Activated CD8-positive, alpha-beta memory T cell treated with anti-CD3 and anti-CD28 coated beads for 1 hour (primary cell): ENCODE measurements at places on chromosomes 11 and 22.

- no peak for DNase-seq
These were observed 387.7 kb downstream of the TMEM135 start for GRCh38 chr11:87425391-87425790.

DNA sequence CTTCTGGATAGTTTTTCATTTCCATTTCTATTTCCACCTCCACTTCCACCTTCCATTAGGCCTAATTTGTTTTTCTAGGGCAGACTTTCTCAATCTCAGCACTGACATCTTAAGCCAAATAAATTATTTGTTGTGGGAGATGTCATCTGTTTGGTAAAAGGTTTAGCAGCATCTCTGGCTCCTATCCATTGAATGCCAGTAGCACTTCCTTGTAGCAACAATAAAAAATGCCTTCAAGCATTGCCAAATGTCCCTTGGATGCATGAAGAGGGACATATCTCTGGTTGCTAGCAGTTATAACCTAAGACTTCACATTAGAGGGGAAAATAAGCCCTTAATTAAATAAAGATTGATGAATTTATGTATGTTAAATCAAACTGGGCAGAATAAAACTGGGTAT lies 1.9 kb downstream of the OR52A5 start:
- no peak for DNase-seq

GRCh38 chr11:129973068-129973467 lies 29.6 kb downstream of the PRDM10 start:
- DNase-seq: no peak

GRCh38 chr11:84812471-84812969 lies 814.6 kb downstream of the DLG2 start:
- no peak for DNase-seq

- DNase-seq: no peak
These were observed 31.0 kb upstream of the EIF3D start for GRCh38 chr22:36560001-36560400.

GRCh38 chr22:39946126-39946502 lies 14.1 kb upstream of the TMA7B start:
- DNase-seq: no peak

DNA sequence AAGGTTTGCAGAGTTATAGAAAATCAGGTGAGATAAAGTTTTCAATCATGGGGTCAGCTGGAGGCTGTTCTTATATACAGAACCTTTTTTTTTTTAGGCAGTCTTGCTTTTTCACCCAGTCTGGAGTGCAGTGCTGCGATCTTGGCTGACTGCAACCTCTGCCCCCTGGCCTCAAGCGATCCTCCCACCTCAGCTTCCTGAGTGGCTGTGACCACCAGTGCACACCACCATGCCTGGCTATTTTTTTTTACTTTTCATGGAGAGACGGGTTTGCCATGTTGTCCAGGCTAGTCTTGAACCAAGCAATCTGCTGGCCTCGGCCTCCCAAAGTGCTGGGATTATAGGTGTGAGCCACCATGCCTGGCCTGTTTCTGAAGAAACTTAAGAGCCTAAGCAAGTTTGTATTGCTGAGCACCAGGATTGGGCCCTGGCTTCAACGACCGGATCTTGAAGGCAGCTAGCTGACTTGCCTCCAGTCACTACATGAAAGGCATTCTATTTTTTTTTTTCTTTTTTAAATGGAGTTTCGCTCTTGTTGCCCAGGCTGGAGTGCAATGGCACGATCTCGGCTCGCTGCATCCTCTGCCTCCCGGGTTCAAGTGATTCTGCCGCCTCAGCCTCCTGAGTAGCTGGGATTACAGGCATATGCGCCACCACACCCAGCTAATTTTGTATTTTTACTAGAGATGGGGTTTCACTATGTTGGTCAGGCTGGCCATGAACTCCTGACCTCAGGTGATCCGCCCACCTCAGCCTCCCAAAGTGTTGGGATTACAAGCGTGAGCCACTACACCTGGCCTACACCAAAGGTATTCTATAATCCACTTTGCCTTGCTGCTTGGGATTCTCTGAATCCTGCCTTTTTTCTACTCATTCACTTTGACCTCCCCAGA lies 7.6 kb downstream of the XBP1 start:
- no peak for DNase-seq

DNA sequence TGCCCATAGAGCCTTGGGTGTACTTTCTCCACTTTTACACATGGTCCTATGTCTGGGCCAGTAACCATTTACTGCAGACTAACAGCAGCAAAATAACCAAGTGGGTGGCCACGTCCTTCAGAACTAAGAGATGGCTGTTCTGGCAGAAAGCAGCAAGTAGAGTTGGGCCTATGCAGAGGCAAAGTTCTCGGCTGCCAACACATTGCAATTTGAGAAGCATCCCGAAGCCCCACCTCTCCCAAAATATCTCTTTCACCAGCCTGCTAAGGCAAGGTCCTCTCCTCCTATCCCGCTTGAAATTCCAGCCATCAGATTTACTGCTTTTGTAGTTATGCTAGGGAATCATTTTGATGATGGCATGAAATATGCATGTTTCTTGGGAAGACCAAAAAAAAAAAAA lies 118.5 kb upstream of the APOA1 start:
- DNase-seq: no peak

- no peak for DNase-seq
These were observed 2.4 kb upstream of the ZBTB16 start for GRCh38 chr11:114057147-114057546.

DNA sequence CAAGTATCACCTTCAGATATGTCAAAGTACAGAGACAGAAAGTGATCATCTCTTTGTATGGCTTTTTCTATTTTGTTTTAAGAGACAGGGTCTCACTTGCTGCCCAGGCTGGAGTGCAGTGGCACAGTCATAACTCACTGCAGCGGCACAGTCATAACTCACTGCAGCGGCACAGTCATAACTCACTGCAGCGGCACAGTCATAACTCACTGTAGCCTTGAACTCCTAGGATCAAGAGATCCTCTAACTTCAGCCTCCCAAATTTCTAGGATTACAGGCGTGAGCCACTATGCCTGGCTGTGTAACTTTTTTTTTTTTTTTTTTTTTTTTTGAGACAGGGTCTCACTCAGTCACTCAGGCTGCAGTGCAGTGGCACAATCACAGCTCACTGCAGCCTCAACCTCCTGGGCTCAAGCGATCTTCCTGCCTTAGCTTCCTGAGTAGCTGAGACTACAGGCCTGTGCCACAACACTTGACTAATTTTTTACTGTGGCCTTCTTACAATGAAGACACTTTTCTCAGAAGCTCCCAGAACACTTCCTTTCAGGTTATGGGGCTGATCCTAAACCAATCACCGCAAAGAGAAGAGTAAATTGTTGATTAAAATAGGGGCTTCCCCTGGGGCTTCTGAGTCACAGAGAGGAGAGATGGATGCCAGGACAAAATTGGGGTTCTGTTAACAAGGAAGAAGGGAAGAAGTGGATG lies 9.0 kb upstream of the HIKESHI start:
- DNase-seq: no peak

GRCh38 chr22:37002633-37003032 lies 16.6 kb downstream of the TST start:
- DNase-seq: no peak

GRCh38 chr11:79274636-79275331 lies 166.0 kb downstream of the TENM4 start:
- no peak for DNase-seq

- no peak for DNase-seq
These were observed 81.7 kb upstream of the SHISAL1 start for GRCh38 chr22:44394246-44395117.

DNA sequence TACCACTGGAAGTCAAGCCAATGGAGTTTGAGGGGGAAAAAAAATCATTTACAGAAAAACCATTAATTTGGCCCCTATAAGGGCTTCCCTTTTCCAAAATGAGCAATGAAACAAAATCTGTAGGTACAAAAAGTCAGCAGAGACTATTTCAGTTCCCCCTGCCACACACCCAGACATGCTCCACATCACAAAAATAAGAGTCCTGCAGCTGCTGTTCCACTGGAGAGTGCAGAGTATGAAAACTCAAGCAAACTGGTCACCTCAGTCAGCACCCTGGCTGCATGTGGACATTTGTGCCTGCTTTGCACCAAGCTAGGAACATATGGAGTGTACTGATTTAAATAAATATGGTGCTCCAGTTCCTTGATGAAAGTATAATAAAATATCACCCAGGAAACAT lies 15.1 kb downstream of the POU2AF1 start:
- no peak for DNase-seq

GRCh38 chr11:114192841-114193389 lies 103.3 kb upstream of the NNMT start:
- no peak for DNase-seq

DNA sequence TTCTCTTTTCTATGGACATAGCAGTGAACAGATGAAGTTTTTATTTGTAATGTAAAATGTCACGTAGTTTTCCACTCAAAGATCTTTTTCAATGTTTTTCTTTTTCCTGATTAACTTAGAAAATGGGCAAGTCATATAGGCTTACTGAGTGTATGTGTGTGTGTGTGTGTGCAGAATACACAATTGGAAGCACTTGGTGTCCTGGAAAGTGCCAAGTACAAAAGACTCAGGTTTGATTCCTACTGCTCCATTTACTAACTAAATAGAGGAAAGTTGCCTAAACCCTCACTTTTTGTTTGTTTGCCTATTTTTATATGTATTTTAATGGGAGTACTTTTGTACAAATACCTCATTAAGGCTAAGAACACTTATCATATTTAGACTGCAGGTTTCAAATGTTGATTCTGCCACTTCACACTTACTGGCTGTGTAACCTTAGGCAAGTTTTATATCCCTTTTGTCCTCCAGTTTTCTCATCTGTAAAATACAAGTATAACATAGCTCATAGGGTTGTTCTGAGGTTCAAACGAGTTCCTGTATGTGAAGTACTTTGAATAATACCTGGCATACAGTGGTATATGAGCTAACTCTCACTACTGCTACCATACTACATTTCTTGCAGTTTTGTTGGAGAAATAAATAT lies 90.1 kb downstream of the TYR start:
- DNase-seq: no peak

DNA sequence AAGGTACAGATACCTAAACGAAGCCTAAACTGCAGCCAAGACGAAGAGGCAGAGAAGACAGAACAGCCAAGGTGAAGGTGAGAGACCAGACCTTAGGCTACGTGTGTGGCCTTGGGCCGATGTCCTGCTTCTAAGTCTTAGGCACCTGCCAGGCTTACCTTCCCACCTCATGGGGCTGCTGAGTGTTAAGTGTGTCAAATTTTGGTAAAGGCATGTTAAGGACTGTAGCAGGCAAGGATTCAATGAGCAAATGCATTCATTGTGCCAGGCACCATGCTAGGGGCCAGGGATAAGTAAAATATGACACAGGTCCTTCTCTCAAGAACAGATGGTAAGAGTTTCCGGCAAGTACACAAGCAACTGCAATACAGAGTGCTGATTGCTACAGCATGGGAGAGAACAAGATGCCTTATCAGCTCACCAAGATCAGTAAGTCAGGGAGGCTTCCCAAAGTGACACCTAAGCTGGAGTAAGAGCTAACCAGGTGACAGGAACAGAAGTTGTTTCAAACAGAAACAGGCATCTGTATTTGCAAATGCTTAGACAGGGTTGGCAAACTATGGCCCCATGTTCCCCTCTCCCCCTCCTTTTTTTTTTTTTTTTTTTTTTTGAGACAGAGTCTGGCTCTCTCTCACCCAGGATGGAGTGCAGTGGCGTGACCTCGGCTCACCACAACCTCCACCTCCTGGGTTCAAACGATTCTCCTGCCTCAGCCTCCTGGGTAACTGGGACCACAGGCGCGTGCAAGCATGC lies 46.7 kb downstream of the CLTCL1 start:
- DNase-seq: no peak

- DNase-seq: no peak
These were observed 19.9 kb downstream of the UNC93B1 start for GRCh38 chr11:67983951-67984350.

- DNase-seq: no peak
These were observed 12.0 kb downstream of the ALG12 start for GRCh38 chr22:49906071-49906798.

- peak; percentile 56 for DNase-seq
These were observed 650 bp upstream of the MAPK11 start for GRCh38 chr22:50270666-50271394.

DNA sequence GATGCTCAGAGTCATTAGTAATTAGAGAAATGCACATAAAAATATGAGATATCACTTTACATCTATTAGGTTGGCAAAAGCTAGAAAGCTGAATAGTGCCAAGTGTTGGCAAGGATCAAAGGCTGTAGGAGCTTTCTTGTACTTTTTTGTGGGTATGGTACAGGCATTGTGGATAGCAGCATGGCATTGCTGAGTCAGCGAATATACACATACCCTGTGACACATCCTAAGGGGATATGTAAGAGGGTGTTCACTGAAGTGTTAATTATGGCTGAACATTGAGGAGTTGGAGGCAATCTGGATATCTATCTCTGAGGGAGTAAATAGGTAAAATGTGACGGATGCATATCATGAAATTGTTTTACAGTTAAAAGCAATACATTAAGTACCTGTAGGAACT lies 27.0 kb upstream of the IL18BP start:
- no peak for DNase-seq

- no peak for DNase-seq
These were observed 54.6 kb downstream of the GRIK4 start for GRCh38 chr11:120566176-120566575.

DNA sequence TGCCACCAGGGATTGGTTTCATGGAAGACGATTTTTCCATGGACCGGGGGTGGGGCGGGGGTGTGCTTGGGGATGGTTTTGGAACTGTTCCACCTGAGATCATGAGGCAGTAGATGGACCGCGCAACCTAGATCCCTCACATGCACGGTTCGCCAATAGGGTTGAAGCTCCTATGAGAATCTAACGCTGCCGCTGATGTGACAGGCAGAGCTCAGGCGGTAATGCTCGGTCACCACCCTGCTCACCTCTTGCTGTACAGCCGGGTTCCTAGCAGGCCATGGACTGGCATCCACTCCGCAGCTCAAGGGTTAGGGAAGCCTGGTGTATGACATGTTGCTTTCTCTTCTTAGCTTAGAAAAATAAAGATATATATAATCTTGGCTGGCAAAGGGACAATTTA lies 22.0 kb downstream of the RBX1 start:
- DNase-seq: no peak
